ENCODE measurements at places on chromosomes 2 and 18.
A peak's percentile ranks its signal among the peaks of the same experiment; 100 is the strongest.

GRCh38 chr18:36811430-36811829, 17.4 kb downstream of the TPGS2 start:
- no peak for DNase-seq

- DNase-seq, result no peak
Measured at GRCh38 chr2:190569994-190570755, 35.7 kb upstream of the NEMP2 start.

- no peak for DNase-seq
Measured at GRCh38 chr2:183026424-183026823, 11.8 kb downstream of the NCKAP1 start.

DNA sequence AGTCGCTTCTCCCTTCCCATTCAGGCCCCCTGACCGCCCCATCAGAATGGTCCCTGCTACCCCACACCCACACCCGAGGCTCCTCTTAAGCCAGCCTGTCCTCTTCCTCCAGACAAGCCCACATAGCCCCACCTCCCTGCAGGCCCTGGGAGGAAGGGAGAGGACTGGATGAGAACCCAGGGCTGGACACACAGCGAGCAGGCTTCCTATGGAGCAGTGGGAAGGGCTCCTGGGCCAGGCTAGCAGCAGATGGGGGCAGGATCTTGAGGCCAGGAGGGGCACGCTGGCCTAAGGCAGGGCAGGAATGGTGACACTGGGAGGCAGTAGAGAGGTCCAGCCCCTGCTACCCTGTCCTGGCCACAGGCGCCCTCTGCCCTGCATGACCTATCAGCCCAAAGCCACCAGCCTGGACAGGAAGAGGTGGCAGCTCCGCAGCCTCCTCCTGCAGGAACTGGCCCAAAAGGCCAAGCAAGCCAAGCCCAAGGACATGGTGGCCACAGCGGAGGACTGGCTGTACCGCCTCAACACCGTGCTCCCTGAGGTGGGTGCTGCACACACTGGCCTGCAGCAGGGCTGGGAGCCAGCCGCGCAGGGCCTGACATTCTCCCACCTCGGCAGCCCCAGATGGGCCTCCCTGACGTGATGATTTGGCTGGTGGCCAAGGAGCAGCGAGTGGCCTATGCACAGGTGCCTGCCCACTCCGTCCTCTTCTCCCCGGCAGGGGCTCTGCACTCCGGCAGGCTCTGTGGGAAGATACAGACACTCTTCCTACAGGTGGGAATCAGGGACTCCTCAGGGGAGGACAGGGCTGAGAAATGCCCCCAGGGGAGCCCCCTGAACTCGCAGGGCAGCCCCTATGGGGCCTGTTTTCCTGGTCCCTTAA, 43.3 kb downstream of the FER1L5 start:
- no peak for DNase-seq

DNA sequence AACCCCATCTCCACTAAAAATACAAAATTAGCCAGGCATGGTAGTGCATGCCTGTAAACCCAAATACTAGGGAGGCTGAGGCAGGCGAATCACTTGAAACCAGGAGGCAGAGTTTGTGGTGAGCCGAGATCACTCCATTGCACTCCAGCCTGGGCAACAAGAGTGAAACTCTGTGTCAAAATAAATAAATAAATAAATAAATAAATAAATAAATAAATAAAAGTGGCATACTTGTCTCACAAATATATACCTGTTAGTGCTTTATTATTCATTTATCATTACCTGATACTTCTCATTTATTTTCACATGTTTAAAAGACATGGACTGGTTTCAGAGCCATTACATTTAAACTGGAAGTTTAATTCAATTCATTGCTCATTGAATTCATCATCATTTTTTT, 491.4 kb upstream of the CDH7 start:
- DNase-seq, result no peak

GRCh38 chr2:7930800-7931635, 750.8 kb upstream of the ID2 start:
- DNase-seq, result no peak

DNA sequence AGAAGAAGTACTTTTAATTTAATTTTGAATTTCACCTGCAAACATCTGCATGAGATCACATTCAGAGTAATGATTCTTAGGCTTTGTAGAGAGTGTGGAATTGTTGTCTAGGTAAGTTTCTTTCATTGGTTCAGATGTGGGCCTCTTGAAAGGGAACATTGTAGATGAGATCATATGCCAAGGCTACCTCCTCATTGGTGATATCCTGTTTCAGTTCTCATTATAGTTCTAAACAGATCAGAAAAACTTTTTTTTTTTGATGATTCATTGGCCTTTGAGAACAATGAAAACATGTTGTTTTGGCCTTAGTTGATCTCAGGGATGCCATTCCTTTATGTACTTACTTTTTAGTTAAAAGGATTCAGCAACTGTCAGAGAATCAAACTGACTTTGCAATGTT, 44.5 kb downstream of the EML6 start:
- no peak for DNase-seq

DNA sequence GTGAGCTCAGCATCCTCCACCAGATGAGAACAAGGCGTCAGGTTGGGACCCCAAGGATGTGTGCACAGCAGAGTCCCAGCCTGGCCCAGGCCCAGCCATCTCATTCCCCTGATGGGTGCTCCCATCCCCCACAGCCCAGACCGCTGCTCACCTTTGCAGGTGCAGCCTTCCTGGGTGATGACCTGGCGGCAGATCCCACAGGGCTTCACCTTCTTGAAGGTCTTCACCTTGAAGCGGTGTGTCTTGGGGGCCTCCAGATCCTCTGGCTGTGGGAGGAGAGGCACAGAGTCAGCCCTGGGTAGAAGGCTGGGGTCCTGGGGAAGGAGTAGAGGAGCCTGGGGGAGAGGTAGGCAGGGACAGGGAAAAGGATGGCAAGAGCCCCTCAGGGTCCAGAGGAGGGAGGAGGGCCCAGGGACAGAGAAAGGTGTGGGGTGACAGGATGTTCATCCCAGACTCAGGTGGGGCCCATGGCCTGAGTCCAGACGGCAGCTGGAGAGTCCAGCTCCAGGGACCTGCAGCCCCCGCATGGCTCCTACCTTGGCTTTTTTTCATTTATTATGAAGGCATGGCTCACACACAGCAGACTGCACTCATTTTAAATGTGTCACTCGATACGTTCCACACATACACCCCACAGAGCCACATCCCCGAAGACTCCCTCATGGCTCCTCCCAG, 11.9 kb downstream of the TNS1 start:
- peak; percentile 10 for DNase-seq

DNA sequence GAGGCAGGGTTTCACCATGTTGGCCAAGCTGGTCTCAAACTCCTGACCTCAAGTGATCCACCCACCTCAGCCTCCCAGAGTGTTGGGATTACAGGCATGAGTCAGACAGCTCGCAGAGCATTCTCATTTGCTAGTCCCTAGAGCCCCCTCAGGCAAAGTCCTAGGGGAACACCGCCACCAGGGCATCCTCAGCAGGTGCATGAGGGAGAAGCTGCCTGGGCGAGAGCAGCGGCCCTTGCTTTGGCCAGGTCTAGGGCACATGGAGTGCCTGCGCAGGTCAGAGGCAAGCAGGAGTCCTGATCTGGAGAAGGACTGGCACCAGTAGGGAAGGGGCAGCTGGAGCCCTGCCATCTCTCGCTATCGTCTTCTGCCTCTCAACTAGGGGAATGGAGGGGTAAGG, 32.4 kb downstream of the NGEF start:
- DNase-seq, result no peak

DNA sequence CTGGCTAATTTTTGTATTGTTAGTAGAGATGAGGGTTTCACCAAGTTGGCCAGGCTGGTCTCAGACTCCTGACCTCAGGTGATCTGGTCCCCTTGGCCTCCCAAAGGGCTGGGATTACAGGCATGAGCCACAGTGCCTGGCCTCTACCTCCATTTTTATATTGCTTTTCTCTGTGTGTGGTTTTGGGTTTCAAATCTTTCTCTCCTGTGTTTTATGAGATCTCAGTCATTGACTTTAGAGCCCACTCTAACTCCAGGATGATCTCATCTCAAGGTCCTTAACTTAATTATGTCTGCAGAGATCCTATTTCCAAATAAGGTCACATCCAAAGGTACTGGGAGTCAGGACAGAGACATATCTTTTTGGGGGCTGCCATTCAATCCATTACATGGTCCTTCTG, 24.7 kb downstream of the ARL4C start:
- DNase-seq, result no peak

Measured in glutamatergic neuron (in vitro differentiated cells).